MM.1S (cell line): ENCODE measurements at places on chromosomes 4 and X.

GRCh38 chr4:37197899-37198298, 46.6 kb upstream of the NWD2 start:
- no peaks in the 10 kb centered on the region for H3K27me3 ChIP-seq
- DNase-seq, result no peak
- no peak overlapping the region for H3K4me3 ChIP-seq
- no peaks in the 10 kb centered on the region for H3K4me1 ChIP-seq

GRCh38 chr4:87390551-87390890, 467 bp downstream of the HSD17B11 start:
- no peaks in the 10 kb centered on the region for H3K27me3 ChIP-seq
- H3K27ac ChIP-seq, result peak overlapping the region; percentile 49; the same call in 1 of the 2 replicates
- 0 out of 2 replicates have a peak, but pooled peaks cover 6% of the 10 kb centered on the region for H3K4me1 ChIP-seq
- peak; percentile 10 for DNase-seq
- no peaks in the 10 kb centered on the region for H3K36me3 ChIP-seq
- H3K4me3 ChIP-seq, result peak overlapping the region; percentile 81

DNA sequence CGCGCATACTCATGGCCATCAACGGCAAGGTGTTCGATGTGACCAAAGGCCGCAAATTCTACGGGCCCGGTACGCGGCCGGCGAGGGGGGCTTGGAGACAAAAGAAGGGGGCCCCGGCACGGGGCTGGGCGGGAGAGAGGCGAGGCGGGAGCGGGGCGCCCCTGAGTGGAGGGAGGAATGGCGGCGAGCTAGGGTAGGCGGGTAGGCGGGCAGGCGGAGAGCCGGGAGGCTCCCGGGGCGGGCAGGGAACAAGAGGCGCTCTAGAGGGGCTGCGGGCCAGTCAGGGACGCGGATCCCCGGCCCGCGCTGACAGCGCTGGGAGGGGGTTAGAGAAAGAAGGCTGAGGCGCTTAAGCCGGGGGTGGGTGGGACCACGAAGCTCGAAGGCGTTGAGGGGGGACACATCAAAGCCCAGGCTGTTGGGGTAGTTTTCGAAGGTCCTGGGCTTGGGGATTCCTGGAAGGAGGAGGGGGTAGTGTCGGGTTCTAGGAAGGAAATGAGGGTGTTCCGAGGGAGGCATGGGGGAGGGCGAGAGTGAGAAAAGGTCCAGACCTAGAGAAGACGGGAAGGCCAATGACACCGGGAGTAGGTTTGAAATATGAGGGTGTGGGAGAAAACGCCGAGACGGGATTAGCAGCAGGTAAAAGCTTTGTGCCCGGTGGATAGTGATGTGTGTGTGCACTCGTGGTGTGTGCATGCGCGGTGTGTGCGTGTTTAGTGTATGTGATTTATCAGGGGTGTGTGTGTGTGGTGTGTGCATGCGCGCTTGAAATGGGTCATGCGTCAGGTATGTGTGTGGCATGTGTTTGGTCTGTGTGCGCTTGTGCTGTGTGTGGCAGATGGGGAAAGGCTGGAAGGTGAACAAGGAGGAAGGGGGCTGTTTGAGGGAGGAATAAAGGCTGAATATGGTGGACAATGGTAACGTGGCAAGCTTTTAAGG, 807 bp downstream of the PGRMC1 start:
- H3K27ac ChIP-seq, result peak overlapping the region; percentile 43; the same call in 1 of the 2 replicates
- no peaks in the 10 kb centered on the region for H3K4me1 ChIP-seq
- peak overlapping the region; percentile 80 for H3K4me3 ChIP-seq
- no peaks in the 10 kb centered on the region for H3K27me3 ChIP-seq
- peak; percentile 28 for DNase-seq
- H3K36me3 ChIP-seq, result no peaks in the 10 kb centered on the region

- no peaks in the 10 kb centered on the region for H3K27me3 ChIP-seq
- no peak overlapping the region for H3K27ac ChIP-seq
- no peak overlapping the region for H3K4me3 ChIP-seq
- no peak for DNase-seq
- no peaks in the 10 kb centered on the region for H3K36me3 ChIP-seq
Observed at GRCh38 chr4:27366104-27366823, 505.6 kb downstream of the STIM2 start.

DNA sequence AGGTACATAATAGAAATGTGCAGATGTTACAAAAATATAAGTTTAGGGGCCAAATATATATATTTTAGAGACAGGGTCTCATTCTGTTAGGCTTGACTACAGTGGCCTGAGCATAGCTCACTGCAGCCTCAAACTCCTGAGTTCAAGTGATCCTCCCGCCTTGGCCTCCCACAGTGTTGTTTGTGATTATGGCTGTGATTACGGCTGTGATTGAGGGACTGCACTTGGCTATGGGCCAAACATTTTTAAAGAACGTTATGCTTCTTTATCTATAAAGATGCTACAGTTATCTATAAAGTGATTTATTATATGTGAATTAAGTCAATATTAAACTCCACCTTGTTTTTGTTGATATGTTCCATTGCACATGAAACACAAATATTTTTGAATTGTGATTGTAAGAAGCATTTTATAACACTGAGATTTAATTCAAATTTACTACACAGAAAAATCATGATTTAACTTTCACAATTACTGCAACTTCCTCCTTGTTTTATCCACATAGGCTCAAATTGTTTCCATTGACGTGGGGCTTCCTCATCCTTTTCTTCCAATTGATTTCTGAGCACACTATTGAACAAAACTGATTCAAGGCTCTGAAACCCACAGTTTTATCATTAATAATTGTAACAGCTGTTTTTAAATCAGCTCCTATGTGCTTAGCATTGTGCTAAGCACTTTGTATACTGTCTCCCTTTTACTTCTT, 68.4 kb upstream of the BMPR1B start:
- no peak overlapping the region for H3K27ac ChIP-seq
- no peaks in the 10 kb centered on the region for H3K36me3 ChIP-seq
- H3K27me3 ChIP-seq, result no peaks in the 10 kb centered on the region
- no peak overlapping the region for H3K4me3 ChIP-seq
- no peak for DNase-seq

- H3K4me1 ChIP-seq, result peaks cover 9% of the 10 kb centered on the region
- no peak overlapping the region for H3K4me3 ChIP-seq
- H3K27ac ChIP-seq, result no peak overlapping the region
- H3K36me3 ChIP-seq, result no peaks in the 10 kb centered on the region
- no peaks in the 10 kb centered on the region for H3K27me3 ChIP-seq
- DNase-seq, result no peak
Observed at GRCh38 chr4:107806196-107806595, 18.5 kb upstream of the SGMS2 start.

- H3K4me1 ChIP-seq, result no peaks in the 10 kb centered on the region
- H3K27ac ChIP-seq, result no peak overlapping the region
- H3K4me3 ChIP-seq, result no peak overlapping the region
- no peaks in the 10 kb centered on the region for H3K36me3 ChIP-seq
- DNase-seq, result no peak
- H3K27me3 ChIP-seq, result no peaks in the 10 kb centered on the region
Observed at GRCh38 chrX:47864785-47865184, 28.1 kb downstream of the ZNF81 start.

- H3K4me3 ChIP-seq, result no peak overlapping the region
- H3K27me3 ChIP-seq, result no peaks in the 10 kb centered on the region
- no peak overlapping the region for H3K27ac ChIP-seq
- H3K4me1 ChIP-seq, result no peaks in the 10 kb centered on the region
Observed at GRCh38 chr4:75457365-75457764, 56.8 kb downstream of the RCHY1 start.

- DNase-seq, result no peak
- H3K27ac ChIP-seq, result peak overlapping the region; percentile 38; the same call in 1 of the 2 replicates
- H3K27me3 ChIP-seq, result no peaks in the 10 kb centered on the region
- H3K4me3 ChIP-seq, result no peak overlapping the region
- H3K36me3 ChIP-seq, result no peaks in the 10 kb centered on the region
- H3K4me1 ChIP-seq, result 0 out of 2 replicates have a peak, but pooled peaks cover 6% of the 10 kb centered on the region
Observed at GRCh38 chrX:43974741-43975465, 1.7 kb upstream of the NDP start.

DNA sequence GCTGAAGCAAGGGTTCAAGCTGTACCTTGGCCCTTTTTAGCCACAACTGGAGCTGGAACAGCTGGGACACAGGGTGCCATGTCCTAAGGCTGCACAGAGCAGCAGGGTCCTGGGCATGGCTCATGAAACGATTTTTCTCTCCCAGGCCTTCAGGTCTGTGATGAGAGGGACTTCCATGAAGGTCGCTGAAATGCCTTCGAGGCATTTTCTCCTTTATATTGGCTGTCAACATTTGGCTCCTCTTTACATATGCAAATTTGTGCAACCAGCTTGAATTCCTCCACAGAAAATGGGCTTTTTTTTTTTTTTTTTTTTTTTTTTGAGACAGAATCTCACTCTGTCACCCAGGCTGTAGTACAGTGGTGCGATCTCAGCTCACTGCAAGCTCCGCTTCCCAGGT, 430.8 kb downstream of the PCDH11X start:
- H3K4me1 ChIP-seq, result no peaks in the 10 kb centered on the region
- H3K4me3 ChIP-seq, result no peak overlapping the region
- H3K36me3 ChIP-seq, result no peaks in the 10 kb centered on the region
- H3K27ac ChIP-seq, result no peak overlapping the region
- no peak for DNase-seq
- no peaks in the 10 kb centered on the region for H3K27me3 ChIP-seq

GRCh38 chr4:166594326-166594946, 639.9 kb downstream of the SPOCK3 start:
- DNase-seq, result peak; percentile 57
- no peak overlapping the region for H3K4me3 ChIP-seq
- H3K4me1 ChIP-seq, result no peaks in the 10 kb centered on the region
- H3K27me3 ChIP-seq, result no peaks in the 10 kb centered on the region

GRCh38 chr4:80153874-80154544, 43.3 kb upstream of the PRDM8 start:
- no peak overlapping the region for H3K4me3 ChIP-seq
- no peaks in the 10 kb centered on the region for H3K36me3 ChIP-seq
- no peak overlapping the region for H3K27ac ChIP-seq
- no peaks in the 10 kb centered on the region for H3K4me1 ChIP-seq
- no peaks in the 10 kb centered on the region for H3K27me3 ChIP-seq

DNA sequence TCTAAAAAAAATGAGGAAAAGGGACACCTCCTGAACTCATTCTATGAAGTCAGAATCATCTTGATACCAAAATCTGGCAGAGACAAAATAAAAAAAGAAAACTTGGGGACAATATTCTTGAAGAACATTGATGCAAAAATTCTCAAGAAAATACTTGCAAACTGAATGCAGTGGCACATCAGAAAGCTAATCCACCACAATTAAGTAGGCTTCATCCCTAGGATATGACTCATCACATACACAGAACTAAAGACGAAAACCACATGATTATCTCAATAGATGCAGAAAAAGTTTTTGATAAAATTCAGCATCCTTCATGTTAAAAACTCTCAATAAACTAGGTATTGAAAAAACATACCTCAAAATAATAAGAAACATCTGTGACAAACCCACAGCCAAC, 98.3 kb downstream of the FAM47B start:
- H3K4me3 ChIP-seq, result no peak overlapping the region
- H3K4me1 ChIP-seq, result no peaks in the 10 kb centered on the region
- no peak for DNase-seq
- no peaks in the 10 kb centered on the region for H3K27me3 ChIP-seq

DNA sequence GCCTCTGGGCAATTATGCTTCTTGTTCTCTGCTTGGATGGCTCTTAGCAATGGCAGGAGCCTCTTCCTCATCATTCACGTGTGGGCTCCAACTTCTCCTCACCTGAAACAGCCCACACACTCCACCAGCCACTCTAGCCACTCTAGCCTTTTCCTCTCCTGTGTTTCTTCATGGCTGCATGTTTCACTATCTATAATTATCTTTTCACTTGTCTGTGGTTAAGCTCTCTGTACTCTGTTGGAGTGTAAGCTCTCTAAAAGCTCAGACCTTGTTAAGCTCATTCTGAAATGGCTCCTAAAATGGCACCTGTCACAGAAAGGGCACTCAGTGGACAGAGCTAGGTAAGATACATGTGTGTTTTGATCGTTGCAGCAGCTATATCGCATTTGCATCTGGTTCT, 80.0 kb downstream of the SH3KBP1 start:
- peak overlapping the region; percentile 75 for H3K27ac ChIP-seq
- H3K4me3 ChIP-seq, result peak overlapping the region; percentile 38
- H3K36me3 ChIP-seq, result no peaks in the 10 kb centered on the region
- peaks cover 36% of the 10 kb centered on the region for H3K4me1 ChIP-seq
- H3K27me3 ChIP-seq, result no peaks in the 10 kb centered on the region

DNA sequence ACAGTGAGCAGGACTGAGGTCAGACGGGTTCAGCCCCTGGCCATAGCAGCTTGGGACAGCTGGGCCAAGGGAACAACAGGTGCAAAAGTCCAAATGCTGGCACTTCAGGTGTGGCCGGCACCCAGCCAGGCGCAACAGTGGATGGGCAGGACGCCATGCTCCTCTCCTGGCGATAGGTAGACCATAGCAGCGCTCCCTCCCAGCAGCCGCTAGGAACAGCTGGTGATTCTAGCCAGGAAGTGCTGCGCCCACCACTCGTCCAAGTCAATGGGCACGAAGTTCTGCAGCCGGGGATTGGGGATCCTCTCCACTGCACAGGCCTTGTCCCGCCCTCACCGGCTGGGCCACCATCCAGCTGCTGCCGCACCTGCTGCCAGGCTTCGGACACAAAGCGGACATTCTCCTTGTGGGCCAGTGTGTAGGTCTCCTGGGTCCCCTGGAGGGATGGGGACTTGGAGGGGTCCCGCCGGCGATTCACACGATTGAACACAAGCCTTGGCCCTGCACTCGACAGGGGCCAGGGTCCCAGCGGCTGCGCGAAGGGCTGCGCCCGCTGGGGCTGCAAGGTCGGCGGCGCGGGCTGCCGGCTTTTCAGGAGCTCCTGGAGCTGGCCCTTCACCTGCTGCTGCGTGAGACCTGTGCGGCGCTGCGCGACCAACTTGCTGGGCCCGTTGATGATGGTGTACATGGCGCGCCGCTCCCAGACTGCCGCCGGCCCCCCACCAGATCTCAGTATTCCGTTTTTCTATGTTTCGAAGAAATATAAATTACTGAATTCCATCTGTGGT, 227.5 kb upstream of the STK26 start:
- no peaks in the 10 kb centered on the region for H3K27me3 ChIP-seq
- no peaks in the 10 kb centered on the region for H3K36me3 ChIP-seq

DNA sequence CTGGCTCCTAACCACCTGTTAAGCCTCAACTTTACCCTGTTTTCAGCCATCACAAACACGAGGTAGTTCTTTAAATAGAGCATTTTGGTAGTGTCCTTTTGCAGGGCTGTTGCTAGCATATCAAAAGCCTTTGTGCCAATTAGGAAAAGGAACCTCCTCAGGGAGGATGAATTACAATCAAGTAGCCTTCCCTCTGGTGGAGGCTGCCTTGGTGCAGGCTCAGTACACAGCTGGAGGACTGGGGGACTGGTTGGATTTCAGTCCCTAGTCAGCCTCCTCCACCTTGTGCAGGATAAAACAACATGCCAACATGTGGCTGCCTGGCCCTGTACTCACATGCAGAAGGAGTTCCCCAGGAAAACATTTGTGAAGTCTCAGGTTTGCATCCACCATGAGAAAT, 53.1 kb downstream of the RASGEF1B start:
- DNase-seq, result no peak
- no peaks in the 10 kb centered on the region for H3K4me1 ChIP-seq
- no peak overlapping the region for H3K4me3 ChIP-seq
- no peak overlapping the region for H3K27ac ChIP-seq

DNA sequence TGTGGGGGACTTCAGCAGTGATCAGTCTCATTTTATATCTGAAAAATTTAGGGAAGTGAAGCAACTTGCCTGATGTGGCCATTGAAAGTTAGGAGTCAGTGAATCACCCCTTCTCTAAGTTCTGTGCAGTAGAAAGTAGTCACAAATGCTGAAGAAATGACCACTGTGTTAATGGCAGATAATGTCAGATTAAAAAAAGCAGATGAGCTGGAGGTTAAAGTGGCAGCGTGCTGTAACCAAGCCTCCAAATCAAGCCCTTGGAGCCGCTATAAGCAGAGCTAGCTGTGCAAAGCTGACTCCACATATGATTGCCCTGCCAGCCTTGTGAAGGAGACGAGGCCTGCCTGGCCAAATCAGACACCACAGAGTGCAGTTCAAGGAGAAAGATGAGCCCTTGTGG, 39.2 kb upstream of the PDE5A start:
- DNase-seq, result no peak
- H3K27me3 ChIP-seq, result no peaks in the 10 kb centered on the region
- peaks cover 9% of the 10 kb centered on the region for H3K4me1 ChIP-seq
- no peak overlapping the region for H3K27ac ChIP-seq
